ENCODE measurements at places on chromosomes 7 and 10. TPM values are rescaled to one million over a fixed set of nuclear protein-coding genes. Genes with fewer than 3 reads are reported as not detected.

The AUTS2 gene
- 5.2 TPM for total RNA-seq

The MYOZ1 gene
- 0.38 TPM for total RNA-seq

The NFE2L3 gene
- 0.91 TPM for total RNA-seq

The TMEM176A gene
- 27.1 TPM for total RNA-seq

The ARF5 gene
- total RNA-seq: 70.5 TPM

The SORCS1 gene
- 1.7 TPM for total RNA-seq

The RGR gene
- total RNA-seq: 1.7 TPM

The CADPS2 gene
- 20.3 TPM for total RNA-seq

DNA sequence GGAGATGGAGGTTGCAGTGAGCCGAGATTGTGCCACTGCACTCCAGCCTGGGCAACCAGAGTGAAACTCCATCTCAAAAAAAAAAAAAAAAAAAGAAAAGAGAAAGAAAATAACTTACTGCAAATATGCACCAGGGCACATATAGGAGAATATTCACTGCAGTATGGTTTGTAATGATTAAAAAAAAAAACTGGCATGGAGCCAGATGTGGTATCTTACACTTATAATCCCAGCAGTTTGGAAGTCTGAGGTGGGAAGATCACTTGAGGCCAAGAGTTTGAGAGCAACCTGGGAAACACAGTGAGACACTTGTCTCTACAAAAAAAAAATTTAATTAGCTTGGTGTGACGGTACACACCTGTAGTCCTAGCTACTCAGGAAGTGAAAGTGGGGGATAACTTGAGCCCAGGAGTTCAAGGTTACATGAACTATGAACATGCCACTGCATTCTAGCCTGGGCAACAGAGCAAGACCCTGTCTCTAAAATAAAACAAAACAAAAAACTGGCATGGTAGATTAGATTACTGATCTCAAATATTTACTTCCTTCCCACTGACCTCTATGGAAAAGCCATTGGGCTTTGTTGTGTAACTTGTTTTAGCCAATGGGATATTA is 85.6 kb downstream of the MICU1 start:
- DNase-seq: no peak

DNA sequence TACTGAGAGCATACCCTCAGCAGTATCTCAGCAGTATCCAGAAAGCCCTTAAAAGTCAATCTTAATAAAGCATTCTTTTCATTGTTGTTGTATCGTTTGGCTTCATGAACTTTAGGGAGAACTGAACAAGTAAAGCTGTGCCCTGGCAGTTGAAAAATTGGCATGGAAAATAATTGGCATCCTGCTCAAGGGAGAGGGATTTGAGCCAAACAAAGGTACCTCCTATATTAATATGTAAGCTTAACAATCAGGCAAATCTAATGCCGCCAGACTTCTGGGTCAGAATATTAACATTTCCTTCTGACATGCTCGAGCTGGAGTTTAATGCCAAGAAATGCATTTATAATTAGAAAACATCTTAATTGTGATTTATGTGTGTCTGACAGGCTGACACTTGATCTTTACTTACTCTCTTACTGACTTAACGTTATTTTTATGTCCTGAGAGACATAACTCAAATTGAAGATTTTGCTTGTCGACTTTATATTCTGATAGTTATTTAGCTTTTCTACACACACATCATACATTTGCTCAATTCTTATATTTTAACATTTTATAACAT is 42.1 kb upstream of the PCDH15 start:
- no peak for DNase-seq

DNA sequence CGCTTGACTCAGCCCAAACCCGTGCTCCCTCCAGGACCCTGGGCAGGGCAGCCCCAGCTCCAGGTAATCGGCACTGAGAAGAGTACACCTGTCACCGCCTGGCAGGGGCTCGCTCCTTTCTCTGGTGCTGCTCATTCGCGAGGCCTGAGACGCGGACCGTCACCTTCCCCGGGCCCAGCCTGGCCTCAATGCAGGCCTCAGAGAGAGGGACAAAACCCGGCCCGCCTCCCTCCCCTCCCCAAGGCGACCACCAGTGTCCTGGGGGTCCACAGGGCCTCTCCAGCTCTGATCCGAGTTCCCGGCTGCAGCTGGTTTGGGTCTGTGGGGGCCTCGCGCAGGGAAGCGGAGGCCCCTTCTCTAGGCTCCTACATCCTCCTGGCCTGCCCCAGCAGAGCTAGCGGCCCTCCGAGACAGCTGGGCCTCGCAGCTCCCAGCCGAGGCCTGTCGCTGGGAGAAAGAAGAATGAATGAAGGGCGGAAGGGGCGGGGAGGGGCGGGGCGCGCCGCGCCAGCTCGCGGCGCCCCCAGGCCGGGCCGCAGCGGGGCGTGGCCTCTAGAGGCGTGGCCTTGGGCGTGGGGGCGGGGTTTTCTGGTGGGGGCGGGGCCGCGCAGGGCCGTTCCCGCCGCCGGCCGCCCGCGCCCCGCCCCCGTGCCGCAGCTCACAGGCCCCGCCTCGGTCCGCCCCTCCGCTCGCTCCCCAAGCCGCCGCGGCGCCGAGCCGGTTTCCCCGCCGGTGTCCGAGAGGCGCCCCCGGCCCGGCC is at the start of gene LIMK1:
TSS of gene LIMK1 (plus strand) at position 688 of the 760 bp plus-strand sequence. CDS start 187 bp downstream, outside the sequence.
- DNase-seq: peak; percentile 89

DNA sequence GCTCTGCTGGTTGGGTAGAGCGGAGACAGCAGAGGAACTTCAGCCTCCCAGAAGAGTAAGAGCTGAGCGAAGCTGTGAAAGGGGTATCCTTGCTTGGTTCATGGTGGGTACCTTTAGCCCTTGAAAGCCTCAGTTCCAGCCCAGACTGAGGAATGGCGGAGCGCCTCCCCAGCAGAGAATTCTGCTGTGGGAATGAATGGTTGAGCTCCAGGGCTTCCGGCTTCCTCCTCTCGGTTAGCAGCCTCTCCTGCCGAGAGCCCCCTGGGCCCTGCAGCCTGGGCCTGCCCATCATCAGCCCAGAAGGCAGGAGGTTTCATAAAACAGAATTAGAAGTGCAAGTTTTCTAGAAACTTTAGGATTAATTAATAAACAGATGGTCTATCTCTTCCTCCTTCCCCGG is 79.9 kb upstream of the ANLN start:
- no peak for DNase-seq

DNA sequence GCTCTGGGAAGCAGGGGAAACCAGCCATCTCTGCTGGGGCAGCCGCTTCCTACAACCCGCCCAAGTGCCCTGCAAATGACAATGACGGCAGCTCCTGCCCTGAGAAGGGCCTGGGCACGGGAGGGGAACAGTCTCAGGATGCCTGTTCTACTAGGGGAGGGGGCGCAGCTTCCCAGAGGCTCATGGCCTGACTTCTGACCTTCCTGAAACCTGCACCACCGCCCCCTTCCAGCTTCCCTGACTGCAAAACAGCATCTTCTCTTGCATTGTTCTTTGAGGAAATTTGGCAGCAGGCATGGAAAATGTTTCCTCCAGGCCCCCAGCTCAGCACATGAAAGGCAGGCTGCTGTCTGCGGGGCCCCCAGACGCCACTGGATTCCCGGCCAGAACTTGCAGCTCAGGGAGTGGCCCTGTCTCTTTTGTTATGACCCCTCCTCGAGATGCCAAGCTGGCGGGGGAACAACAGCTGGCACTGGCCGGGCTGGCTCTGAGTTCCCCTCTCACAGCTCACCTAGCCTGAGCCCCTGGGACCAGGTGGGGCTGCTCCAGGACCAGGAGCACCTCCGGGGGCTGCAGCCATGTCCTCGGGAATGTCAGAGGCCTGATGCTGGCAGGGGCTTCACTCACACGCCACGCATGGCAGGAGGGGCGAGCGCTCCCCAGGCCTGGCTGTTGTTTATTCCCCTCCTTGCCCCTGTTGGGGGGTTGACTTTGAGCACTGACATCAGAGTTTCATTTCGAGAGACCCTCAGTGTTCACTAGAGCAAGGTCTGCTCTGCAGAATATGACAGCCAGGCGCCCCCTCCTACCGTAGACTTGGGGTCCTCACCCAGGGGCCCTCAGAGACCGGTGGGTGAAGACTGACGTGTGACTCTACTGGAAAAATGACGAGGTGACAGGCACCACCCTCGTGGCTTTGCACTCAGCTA is 62.7 kb downstream of the CALML3 start:
- DNase-seq: peak; percentile 64

DNA sequence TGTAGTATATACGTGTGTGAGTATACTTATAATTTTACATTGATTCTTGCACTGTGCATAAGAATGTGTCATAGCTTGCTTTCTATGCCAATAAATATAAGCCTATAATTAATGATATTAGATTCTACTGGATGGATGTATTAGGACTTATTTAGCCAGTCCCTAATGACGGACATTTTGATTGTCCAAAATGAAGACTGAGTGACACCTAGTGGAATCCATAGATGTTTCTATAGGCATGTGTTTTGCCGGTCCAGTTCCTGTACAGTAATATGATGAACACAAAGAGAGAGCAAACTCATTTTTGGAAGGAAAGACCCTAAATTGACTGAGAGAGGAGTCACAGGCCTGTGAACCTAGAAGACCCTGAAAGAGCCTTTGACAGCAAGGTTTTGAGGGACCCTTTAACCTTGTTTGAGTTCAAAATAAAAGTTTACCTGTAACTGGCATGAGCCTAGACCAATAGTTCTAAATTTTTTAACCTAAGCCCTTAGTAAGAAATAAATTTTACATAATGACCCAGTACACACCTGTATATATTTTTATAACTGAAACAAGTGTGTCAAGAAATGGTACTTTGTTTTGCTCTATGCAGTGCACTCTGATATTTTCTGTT is 42.4 kb upstream of the AGBL3 start:
- no peak for DNase-seq

DNA sequence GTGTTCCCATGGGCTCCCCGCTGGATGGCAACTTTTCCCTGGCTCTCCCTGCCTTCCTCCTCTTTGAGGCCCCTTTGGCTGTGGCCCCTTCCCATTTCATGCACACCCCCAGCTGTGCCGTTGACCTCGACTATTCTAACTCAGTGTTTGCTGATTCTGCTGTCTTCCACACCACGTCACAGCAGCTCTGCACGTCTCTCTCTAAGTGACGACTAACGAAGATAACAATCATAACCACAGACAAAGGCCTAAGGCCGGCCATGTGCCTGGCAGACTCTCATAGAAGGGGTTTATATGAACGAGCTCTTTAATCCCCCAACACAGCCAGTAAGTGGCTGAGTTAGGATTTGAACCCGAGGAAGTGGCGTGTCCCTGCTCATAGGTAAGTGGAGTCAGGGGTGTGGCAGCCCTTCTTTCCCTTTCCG is 151.5 kb upstream of the SHH start:
- no peak for DNase-seq

DNA sequence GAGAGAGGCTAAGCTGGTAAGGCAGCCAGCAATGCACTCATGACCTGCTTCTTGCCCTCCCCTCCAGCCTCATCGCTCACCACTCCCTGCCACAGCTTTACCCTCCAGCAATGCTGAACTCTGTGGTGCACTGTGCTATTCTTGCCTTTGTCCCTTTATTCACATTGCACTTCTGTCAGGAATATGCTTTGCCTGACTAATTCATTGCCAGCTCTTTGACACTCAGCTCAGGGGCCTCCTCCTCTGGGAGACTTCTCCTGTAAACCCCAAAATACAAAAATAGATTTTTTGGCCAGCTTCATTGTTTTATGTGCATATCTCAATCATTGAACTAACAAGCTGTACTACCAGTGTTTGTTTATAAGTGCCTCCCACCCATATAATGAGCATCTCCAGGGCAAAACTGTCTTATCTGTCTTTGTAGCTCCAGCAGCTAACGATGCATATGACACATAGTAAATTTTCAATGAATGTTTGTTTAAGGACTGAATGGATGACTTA is 8.2 kb downstream of the CNNM1 start:
- no peak for DNase-seq

DNA sequence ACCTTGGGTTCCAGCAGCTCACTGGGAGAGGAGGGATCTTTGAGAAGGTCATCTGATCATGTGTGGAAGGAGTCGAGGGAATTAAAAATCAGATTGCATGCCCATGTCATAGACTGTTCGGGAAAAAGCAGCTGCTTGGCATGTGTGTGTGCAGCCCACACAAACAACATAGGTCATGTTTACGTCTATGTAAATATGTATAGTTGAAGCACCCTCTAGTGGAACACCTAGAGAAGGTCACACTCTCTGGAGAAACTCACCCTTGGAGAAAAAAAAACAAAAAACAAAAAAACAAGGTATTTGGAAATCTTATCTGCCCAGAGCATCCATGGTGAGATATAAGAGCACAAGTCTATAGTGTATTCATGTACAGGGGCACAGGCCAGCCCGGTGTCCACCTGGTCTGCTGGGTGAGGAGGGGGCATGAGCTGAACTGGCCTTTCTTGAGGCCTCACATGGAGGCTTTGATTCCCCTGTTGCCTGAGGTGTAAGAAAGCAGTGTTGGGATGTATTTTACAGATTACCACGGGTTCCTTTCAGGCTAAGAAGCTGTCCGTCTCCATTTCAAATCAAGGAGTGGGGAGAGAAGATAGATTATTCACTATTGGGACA is 98.0 kb downstream of the NPY start:
- no peak for DNase-seq

DNA sequence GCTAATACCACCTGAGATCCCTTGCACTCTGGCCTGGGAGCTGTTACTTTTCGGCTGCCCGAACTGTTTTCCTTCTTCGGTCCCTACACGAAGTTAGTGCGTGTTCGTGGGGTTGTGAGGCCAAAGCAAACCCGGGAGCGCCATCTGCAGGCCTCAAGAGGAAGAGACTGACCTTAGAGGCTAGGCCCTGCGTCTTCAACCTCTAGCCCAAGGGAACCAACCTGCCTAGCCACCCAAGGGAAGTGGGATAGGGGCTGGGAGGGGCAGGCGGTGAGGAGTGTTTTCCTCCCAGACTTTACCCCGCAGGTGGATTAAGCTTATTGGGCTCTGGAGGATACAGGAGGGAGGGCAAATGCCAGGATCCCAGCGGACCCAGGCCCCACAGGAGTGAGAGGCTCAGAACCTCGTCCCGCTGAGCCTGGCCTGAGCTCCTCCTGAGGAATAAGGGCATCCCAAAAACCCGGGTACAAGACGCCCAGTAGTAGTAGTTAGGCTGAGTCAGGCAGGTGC is 1.7 kb upstream of the PAX2 start:
- DNase-seq: no peak

DNA sequence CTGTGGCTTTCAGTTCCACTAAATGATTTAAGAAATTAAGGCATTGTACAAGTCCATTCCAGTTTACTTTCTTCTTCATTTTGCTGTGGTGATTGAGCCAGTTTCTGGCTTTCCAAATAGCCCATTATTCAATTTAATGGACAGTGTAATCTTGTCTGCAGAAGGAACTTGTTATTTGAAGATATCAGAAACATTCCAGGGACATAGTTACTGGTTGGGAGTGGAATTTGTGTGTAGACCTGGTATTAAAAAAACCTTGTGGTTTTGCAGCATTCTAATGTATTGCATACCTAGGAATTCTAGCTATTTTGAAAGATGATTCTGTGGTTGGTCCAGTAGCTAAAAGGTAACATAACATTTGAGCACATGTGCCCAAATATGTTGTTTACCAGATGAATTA is 72.2 kb downstream of the MCU start:
- DNase-seq: no peak

DNA sequence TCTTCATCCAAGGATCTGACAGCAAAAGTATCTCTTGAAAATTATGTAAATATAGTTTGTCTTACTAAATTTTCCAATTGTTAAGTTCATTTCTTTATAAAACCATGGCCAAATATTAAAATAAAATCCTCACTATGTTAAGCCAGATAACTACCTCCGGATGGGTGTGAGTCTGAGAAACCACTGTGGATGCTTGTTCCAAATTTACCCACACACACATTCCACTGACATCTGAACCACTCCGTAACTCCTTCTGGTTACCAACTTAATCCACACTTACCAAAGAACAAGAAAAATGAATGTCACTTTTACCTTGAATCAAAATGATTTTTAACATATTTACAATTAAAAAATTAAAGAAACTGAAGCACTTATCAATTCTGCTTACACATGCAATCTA is 19.7 kb downstream of the CYTH3 start:
- no peak for DNase-seq

Measured in Right ventricle myocardium superior (tissue), 1 donor.